CMK (cell line): ENCODE measurements at places on chromosomes 7 and 10.

- no peak for DNase-seq
Observed at GRCh38 chr7:35268953-35269352, 15.1 kb upstream of the TBX20 start.

- DNase-seq, result no peak
Observed at GRCh38 chr10:61325223-61325960, 127.8 kb downstream of the TMEM26 start.

- no peak for DNase-seq
Observed at GRCh38 chr10:85280014-85280413, 951.6 kb downstream of the CCSER2 start.

- no peak for DNase-seq
Observed at GRCh38 chr7:102927312-102927933, 14.6 kb downstream of the LRRC17 start.

DNA sequence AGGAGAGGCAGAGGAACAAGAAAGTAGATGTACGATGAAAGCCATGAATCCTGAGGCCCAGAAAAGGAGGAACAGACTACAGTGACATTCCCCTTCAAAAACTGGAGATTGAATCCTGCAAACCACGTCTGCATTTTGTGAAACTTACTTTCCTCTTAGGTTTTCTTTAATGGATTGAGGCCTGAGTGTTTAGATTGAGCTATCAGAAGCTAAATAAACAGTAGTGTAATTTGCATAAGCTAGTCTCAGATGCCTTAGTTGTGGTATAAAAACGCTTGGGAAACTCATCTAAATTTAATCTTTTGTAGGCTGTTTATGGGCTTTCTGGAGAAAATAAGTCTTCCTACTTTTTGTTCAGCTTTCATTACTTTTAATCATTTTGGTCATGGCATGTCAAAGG is 94.8 kb upstream of the HDAC9 start:
- no peak for DNase-seq

- no peak for DNase-seq
Observed at GRCh38 chr7:133593561-133593960, 340.7 kb downstream of the EXOC4 start.

GRCh38 chr7:137865764-137866163 is 19.0 kb upstream of the DGKI start:
- no peak for DNase-seq

GRCh38 chr7:132464740-132465139 is 111.5 kb downstream of the PLXNA4 start:
- DNase-seq, result no peak

GRCh38 chr7:47226696-47227095 is 355.2 kb downstream of the TNS3 start:
- no peak for DNase-seq

DNA sequence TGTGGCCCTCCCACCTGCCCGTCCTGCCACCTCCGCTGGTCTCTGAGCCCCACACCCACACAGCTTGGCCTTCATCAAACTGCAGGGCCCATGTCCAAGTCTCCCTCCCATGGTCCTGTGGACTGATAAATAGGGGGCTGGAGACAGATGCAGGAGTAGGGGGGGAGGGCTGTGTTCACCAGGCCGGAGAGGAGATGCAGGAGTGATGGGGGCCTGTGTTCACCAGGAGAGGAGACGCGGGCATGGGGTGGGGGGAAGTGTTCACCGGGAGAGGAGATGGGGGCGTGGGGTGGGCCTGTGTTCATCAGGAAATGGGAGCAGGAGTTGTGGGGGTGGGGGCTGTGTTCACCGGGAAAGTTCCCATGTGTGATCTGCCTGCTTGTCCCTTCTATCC is 37.0 kb downstream of the JAKMIP3 start:
- DNase-seq, result no peak

DNA sequence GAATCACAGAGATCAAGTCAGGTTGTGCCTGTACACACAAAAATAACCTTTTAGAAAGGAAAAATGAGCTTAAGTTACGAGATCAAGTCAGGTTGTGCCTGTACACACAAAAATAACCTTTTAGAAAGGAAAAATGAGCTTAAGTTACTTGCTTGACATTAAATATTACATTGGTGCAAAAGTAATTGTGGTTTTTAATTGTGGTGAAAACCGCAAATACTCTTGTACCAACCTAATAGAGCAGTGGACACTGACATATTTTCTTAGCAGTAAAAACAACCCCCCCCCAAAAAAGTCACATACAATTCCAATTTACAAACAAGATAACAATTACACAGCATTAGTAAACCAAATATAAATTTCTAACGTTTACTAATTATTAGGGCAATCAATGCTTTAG is 595.6 kb downstream of the GRM8 start:
- no peak for DNase-seq

DNA sequence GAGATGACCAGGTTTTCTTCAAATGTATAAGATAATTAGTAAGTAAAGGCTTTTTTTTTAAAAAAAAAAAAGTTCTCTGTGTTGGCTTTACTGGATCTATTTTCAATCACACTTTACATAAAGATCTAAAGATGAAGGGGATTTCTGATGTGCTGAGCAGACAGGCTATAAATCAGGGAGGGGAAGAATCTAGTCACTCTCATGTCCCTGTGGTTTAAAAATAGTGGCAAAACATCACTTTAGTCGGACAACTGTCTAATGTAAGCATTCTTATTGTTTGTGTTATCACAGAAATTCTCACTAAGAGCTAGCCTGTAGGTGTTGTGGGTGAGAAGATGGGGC is 132.7 kb downstream of the ICA1 start:
- no peak for DNase-seq

- no peak for DNase-seq
Observed at GRCh38 chr7:5422396-5423305, 983 bp downstream of the TNRC18 start.

- no peak for DNase-seq
Observed at GRCh38 chr7:26437003-26437532, 145.4 kb downstream of the SNX10 start.

- DNase-seq, result no peak
Observed at GRCh38 chr7:159114981-159115380, 29.7 kb downstream of the VIPR2 start.

DNA sequence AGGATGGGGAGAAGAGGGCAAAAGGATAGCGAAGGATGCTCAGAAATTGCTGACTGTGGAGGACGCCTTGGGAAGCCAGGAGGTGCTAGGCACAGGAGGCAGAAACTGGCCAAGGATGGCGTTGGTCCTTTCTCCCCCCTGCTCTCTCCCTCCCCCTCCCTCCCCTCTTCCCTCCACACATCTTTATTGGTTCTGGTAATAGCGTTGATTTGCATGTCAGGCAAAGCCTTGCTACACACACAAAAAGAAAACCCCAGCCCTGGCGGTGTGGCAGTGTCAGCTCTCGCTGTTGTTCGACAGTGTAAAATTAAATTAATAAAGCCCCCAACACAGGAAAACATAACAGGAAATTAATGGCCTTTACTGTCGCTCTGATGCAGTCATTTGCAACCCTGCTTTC is 47.2 kb downstream of the PAX2 start:
- DNase-seq, result no peak

DNA sequence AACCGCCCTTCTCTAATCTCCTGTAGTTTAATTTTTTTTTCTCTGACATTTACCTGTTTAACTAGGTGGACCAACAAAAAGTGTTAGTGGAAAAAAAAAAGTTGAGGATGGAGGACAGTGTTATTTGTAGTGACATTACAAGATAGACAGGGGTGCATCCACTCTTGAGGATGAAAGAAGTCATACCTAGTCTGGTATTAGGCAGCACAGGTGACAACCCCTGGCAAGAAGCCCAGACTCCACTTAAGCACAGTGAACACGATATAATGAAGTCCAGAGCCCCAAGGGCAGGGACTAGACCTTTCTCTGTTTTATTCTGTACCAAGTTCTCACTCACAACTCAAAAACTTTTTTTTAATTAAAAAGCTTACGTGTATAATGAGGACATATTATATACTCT is 268.4 kb downstream of the GPR37 start:
- DNase-seq, result no peak

DNA sequence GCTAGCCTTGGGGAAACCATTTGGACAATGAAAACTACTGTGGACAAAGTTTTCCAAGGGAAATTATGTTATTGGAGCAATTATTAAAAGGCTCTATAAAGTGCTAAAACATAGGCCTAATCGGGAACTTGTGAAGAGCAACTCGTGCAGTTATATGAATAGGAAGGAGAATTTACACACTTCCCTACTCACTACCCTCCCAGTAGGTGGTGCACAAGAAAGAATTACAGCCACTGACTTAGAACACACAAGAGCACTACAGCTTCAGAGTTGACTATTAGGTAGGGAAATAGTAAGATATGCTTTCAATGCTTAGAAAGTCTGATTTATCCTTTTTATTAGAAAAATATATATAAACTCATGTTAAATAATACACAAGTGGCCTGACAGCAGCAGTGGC is 47.2 kb downstream of the GSAP start:
- DNase-seq, result no peak

DNA sequence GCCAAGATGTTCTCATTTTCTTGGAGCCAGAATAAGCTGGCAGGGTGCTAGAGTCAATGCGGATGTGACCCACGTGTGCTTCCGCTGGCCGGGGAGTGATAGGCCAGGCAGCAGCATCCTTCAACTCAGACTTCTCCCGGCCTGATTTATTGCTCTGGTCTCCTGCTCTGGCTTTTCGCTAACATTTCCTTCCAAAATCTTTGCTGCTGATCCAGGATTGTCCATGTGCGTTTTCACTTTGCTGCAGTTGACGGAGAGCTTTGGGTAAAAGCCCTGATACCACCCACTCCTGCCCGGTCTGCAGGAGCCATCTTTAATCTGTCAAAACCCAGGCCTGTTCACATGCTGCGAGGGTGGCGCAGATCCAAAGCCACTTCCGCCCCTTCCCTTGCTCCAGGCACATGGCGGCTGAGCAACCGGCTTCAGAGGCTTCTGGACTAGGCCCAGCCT is 106.8 kb downstream of the CYP26A1 start:
- DNase-seq, result no peak

GRCh38 chr7:77679608-77680007 is 16.7 kb upstream of the RSBN1L start:
- DNase-seq, result no peak

DNA sequence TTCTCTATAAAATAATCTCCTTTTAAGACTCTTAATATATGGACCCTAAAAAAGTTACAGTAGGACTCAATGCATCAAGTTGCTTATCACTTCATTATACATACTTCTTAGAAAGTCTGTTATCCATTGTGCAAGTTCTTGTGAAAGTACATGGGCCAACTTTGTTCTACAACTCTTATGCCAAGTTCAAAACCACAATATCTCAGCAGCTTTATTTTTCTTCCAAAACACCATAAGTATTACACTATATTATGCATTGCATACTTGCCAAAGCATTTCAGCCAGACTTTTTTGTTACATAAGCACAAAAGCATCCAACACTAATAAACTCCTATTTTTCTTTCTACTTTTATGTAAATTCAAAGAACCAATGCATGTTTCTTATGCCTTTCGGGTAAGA is 94.4 kb downstream of the AHR start:
- no peak for DNase-seq

DNA sequence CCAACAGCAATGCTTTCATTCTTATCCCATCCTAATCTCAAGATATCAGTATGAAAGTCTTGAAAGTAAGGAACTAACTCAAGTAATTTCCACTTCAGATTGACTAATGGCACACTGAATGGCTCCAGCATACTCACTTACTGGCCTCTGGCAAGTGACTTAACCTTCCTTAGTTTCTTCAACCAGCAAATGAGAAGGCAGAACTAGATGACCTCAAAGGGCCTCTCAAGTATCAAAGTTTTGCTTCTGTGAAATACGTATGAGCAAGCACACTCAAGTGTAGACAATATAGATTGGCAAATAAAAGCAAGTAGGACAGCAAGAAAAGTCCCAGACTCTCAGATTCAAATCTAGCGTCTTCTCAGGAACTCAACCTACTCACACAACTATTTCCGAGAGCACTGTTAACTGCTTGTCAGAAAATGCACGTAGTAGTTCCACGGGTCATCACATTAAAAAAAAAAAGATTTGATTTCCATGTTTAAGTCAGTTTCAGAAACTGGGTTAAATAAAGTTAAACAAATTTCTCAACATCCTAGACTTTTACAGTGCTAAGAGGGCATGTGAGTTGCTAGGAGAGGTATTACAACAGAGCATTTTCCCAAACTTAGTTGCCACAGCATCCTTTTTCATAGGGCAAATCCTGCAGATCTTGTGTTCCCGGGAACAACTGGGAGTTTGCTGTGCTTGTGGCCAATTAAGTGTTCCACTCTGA is 276.9 kb upstream of the KLF14 start:
- no peak for DNase-seq

DNA sequence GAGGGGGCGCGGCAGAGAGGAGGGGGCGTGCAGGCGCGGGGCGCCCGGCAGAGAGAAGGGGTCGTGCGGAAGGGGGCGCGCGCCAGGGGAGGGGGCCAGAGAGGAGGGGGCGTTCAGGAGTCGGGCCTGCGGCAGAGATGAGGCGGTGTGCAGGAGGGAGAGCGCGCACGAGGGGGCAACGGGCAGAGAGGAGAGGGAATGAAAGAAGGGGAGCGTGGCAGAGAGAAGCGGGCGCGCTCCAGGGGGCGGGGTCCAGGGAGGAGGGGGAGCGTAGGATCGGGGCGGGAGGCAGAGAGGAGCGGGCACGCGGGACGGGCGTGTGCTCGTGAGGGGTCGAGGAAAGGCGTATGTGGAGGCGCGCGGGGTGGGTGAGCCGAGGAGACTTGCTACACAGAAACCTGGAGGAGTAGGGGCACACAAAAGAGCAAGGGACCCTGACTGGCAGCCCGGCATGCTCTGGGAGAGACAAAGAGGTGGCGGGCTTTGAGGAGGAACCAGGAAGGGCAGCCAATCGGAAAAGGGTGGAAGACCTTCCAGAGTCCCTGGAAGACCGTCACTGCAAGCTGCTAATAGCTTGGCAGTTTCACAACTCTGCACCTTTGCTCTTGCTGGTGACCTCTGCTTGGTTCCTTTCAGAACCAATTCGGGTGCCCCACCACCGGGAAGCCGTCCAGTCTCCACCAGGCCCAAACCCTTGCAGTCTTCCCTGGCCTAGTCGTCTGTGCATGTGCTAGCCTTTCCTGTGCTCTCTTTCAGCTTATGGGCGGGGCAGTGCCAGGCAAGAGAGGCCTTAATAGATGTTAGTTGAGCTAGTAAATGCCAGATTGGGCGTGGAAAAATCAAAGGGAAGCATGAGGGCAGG is 639 bp downstream of the DYDC2 start:
- DNase-seq, result no peak

DNA sequence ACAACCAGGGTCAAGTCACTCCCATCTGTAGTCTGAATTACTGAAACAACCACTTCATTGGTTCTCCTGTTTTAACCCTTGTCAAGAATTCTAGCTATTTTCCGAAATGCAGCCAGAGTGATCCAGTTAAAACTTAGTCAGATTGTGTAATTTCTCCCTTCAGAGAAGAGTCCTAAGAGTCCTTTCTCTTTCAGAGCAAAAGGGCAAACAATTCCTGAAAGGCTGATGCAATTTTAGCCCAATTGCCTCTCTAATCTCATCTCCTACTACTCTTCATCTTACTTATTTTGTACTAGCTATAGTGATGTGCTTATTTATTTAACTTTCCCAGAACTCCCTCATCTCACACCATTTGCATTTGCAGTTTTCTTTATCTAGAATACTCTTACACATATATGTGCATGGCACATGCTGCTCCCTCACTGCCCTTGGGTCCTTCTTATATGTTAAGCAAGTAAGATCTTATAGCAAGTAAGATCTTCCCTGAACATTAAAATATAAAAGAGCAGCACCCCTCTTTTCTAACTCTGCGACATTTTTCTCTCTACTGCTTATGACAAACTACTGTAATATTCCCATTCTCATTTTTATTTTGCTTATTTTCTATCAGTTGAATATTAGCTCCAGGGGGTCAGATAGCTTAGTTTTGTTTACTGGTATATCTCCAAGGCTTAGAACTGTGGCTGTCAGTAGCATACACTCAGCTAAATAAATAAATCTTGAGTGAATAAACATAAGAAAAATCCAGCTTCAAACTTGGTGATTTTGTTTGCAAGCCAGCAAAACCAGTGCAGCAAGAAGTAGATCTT is 44.6 kb downstream of the HGF start:
- DNase-seq, result no peak
